ENCODE measurements at places on chromosomes 3 and 15.

DNA sequence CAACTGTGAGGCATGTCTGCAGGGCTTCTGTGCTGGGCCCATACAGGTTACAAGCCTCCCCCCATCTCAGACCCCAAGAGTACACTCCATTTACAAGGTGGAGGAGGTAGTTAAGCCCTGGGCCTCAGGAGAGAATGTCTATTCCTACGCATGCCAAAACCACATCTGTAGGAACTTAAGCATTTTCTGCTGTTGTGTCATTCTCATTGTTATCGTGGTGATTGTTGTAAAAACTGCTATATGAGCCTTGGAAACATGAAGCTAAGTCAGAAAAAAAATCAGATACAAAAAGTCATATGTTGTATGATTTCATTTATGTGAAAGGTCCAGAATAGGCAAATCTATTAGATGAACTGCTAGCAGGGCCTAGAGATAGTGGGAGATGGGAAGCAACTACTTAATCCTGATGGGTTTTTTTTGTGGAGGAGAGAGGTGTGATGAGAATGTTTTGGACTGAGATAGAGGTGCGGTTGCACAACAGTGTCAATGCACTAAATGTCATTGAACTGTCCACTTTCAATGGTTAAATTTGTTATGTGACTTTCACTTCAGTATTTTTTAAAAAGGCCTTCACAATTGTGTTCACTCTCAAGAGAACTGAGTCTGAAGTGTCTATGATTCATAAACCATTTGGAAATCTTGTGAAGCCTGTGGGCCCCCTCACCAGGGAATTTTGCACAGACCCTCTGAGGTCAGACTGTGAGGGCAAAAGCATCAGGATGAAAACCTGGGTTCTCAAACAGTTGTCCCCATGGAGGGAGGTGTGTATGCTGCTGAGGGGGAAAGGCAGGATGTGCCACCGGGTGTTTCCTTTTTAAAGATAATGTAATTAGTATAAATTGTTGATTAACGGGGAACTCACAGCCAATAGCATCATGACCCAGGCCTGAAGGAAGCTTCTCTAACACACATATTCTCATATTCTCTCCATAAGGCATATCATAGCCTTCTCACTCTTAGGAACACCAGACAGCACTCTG is 3.2 kb downstream of the RTP3 start:
- no peak for DNase-seq

DNA sequence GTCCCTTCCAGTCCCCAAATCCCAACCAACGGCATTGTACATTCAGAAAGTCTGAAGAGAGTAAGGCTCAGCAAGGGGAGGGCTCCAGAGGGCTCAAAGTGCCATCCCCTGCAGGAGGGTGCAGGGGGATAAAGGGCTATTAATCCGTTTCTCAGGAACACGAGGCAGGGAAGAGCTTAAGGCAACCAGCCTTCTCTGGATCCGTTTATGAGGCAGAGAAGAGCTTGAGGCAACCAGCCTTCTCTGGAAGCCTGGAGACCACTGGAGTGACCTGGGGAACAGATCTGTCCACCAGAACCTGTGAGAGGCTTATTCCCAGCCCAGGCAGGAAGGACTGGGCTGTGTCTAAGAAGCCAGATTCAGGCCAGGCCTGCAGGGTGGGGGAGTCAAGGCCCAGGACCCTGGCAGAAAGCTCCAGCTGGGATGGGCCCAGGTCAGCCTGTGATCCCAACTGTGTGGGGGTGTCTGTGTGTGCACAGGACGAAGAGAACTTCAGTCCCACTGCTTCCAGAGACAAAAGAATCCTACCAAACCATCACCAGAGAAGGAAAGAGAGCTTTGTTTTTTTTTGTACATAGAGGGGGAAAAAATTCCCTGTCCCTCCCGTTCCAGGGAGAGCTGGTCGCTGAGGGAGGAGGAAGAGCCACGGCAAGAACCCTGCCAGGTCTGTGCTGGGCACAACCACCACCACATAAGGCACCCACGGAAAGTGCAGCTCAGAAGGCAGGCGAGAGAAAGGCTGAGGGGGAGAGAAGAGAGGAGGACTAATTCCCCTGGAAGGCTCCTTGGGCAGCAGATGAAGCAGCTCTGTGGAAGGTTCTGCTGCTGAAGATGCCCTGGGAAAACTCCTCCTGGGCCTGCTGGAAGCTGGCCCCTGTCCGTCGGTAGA is 1.6 kb upstream of the ULK3 start:
- no peak for DNase-seq

- DNase-seq, result no peak
These were observed 188.9 kb upstream of the SYNPR start for GRCh38 chr3:63089007-63089750.

DNA sequence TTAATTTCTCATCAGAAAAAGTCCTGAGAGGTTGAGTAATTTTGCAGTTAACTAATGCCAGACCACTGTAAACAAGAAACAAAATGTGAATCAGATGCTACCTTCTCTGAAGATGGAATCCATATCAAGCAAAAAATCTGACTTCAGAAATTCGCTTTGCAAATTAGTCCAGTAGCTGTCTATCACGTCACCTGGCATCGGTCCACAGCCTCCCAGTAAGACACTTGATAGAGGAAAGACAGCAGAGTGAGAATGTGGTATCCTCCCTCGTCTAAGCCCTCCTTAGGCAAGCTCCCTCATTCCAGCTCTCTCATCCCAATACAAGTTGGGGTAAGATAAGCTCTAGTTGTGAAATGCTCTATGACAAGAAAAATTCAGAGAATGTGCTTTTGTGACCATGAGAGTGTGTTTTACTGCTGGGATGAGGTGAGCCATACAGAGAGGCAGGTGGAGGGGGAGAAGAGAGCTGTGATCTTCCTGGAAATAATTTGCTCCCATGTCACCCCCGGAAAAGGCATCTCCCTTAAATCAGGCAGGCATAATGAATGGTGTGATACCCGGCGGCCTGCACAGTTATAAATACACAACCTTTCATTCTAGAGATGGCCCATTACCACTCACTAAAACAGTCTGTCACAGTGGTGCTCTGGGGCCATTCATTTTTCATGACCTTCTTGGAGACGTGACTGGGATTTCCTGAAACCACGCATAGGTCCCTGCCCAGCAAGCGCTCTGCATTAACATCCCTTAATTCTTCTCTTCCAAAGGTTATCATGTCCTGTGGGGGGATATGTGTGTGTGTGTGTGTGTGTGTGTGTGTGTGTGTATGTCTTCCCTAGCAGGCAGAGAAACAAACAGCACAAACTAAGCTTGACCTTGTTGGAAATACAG is 602.0 kb upstream of the KCNMB2 start:
- no peak for DNase-seq

DNA sequence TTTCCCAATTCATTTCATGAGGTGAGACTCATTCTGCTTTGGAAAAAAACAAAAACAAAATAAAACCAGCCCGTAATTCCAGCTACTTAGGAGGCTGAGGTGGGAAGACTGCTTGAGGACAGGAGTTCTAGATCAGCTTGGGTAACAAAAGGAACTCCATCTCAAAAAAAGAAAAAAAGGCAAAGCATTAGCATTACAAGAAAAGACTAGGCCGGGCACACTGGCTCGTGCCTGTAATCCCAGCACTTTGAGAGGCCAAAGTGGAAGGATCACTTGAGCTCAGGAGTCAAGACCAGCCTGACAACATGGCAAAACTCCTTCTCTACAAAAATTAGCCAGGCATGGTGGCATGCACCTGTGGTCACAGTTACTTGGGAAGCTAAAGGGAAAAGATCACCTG is 33.9 kb downstream of the TRPM7 start:
- DNase-seq, result no peak

GRCh38 chr15:70504299-70504951 is 258.9 kb downstream of the UACA start:
- DNase-seq, result no peak

DNA sequence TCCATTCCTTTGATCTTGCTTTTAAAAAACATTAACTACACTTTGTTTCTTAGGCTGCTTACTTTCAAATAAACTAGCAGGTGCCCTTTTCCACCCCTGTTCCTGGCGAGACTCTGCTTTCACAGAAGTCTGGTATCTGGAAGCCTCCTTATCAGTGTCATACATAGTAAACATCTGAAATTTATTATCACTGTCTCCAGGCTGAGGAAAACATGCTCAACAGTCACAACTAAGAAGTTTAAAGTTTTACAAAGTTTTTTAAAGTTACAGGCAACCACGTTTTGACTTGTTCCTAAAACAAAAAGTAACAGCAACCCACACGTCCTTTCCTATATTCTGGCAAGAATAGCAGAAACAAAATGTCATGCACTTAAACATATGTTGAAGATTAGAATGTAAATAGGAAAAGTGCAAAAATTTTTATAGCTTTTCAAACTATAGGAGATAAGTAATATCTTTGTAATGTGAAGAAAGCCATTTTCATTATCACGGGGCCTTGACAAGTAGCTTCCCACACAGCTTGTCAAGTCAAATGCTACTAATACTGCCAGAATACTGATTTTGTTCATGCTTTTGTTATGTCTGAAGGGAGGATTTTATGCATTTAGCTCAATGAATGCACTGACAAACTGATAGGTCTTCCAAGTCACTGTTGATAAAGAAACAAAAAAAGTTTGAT is 275.2 kb upstream of the KCNMB2 start:
- no peak for DNase-seq

All from stimulated activated CD8-positive, alpha-beta memory T cell treated with anti-CD3 and anti-CD28 coated beads, Interleukin-4, amount 100 ng/mL, for 1 hour (primary cell).